ENCODE measurements at places on chromosomes 2 and 18.

GRCh38 chr2:70670202-70670601 lies 97.8 kb downstream of the ADD2 start:
- DNase-seq: no peak

- no peak for DNase-seq
Observed at GRCh38 chr2:64899081-64899865, 89.9 kb upstream of the SLC1A4 start.

DNA sequence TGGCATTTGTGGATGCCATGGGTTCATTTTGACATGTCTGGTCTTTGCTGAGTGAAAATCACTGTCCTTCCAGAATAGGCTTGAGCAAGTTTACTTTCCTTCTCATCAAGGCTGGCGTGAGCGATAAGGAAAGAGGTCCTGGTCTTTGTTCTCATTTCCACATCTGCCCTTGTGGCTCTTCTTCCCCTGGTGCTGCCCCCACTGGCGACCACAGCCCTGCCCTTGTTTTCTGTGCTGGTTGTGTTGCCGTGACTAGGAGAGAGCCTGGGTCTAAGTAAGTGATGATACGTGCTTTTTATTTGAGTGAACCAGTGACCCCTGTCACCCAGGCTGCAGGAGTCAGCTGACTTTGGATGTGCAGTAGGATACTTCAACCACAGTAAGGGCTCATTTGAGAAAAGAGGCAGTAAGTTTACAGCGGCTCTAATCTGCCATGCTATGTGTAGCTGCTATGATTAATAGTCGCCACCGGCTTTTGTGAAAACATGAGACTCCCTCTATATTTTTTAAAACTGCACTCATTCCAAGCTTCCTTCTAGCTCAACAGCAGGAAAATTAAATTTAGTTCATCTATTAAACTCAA lies 441.7 kb downstream of the RNF144A start:
- DNase-seq: no peak

GRCh38 chr18:29494371-29494770 lies 1317.4 kb upstream of the CDH2 start:
- DNase-seq: no peak

GRCh38 chr2:109032229-109032820 lies 43.3 kb upstream of the EDAR start:
- DNase-seq: no peak

GRCh38 chr18:2894841-2895370 lies 48.1 kb downstream of the EMILIN2 start:
- DNase-seq: no peak

DNA sequence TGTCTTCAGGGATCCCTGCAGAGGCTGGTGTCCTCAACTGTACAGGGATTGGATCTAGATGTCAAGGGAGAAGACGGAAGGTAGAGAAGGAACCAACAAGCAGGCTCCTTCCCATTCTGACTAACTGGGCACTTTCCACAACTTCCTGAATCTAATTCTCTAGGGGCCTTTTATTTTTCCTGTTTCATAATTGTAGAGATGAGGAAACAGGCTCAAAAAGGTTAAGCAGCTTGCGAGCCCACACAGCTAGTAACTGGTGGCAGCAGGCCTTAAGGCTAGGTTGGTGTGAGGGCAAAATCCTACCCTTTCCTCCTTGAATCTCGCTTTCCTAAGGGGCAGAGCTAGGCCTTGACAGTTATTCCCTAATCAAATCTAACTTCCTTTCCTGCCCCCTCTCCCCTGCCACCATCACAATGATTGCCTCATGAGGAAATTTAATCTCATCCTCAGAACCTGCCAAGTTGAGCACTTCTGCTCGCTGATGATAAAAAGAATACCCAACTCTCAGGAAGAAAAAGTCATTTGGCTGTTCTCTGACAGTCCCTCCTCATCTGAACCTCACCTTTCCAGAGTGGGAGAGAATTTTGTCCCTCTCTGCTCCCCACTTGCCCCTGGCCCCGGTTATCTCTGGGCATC lies 35.7 kb upstream of the POLE4 start:
- DNase-seq: no peak
